Epithelial cell of proximal tubule (primary cell): ENCODE measurements at places on chromosomes 1 and 21. TPM values are rescaled to one million over a fixed set of nuclear protein-coding genes. Genes with fewer than 3 reads are reported as not detected.

The CFHR1 gene
- not detected in 2 replicates for total RNA-seq

The SPRR2F gene
- not detected in 2 replicates for total RNA-seq

The COL6A1 gene
- 76.9 and 135 TPM in 2 replicates for total RNA-seq

The PPP2R5A gene
- total RNA-seq: 31.1 and 31.2 TPM in 2 replicates

The SH2D1B gene
- total RNA-seq: 0.07 and 0.23 TPM in 2 replicates

The PPIAL4G gene
- not detected in 2 replicates for total RNA-seq

The KDF1 gene
- total RNA-seq: 8.3 and 10.0 TPM in 2 replicates

The SLC22A15 gene
- 1.6 and 2.6 TPM in 2 replicates for total RNA-seq

The TMEM52 gene
- total RNA-seq: 0.75 and 5.6 TPM in 2 replicates

The LCE2C gene
- not detected in 2 replicates for total RNA-seq

The FAM72C gene
- 2.7 and 6.2 TPM in 2 replicates for total RNA-seq

The FAM151A gene
- not detected in 2 replicates for total RNA-seq

The KLHDC8A gene
- total RNA-seq: 0.80 and 9.6 TPM in 2 replicates

The RORC gene
- total RNA-seq: not detected in 2 replicates

The KRTAP11-1 gene
- not detected in 2 replicates for total RNA-seq

The OR2L8 gene
- total RNA-seq: not detected in 2 replicates

The TTC22 gene
- 1.9 and 4.3 TPM in 2 replicates for total RNA-seq

The SLC35F3 gene
- total RNA-seq: 1.6 and 2.2 TPM in 2 replicates

The CLDN17 gene
- total RNA-seq: not detected in 2 replicates

The SPRR2A gene
- total RNA-seq: 0.92 and 1.8 TPM in 2 replicates

The CA6 gene
- total RNA-seq: not detected in 2 replicates

The SLC16A4 gene
- 9.2 and 12.4 TPM in 2 replicates for total RNA-seq

The TEDDM1 gene
- total RNA-seq: not detected in 2 replicates

The ANXA9 gene
- 0.12 and 1.2 TPM in 2 replicates for total RNA-seq

The IL20 gene
- not detected in 2 replicates for total RNA-seq

The RSRP1 gene
- 32.4 and 52.5 TPM in 2 replicates for total RNA-seq

The COA7 gene
- total RNA-seq: 11.7 and 14.8 TPM in 2 replicates

The NBPF26 gene
- total RNA-seq: 6.0 and 17.0 TPM in 2 replicates

The CRNN gene
- not detected in 2 replicates for total RNA-seq

The LCE3D gene
- not detected in 2 replicates for total RNA-seq

The PLA2G2D gene
- not detected in 2 replicates for total RNA-seq

The FMO3 gene
- not detected in 2 replicates for total RNA-seq

The MTARC2 gene
- total RNA-seq: 7.7 and 13.8 TPM in 2 replicates

The KRTAP12-3 gene
- total RNA-seq: not detected in 2 replicates

The CCDC185 gene
- total RNA-seq: not detected in 2 replicates

The TLR5 gene
- total RNA-seq: under 0.01 and 0.12 TPM in 2 replicates

The RAB42 gene
- total RNA-seq: 14.5 and 18.3 TPM in 2 replicates

The CTSS gene
- total RNA-seq: 4.4 and 21.3 TPM in 2 replicates

The FCAMR gene
- 0.29 TPM in 1 of 2 replicates, not detected in the other for total RNA-seq
